ENCODE measurements at places on chromosomes 6 and 20.

- no peak for DNase-seq
Observed at GRCh38 chr6:31513456-31514165, 15.2 kb upstream of the MCCD1 start.

- no peak for DNase-seq
Observed at GRCh38 chr6:35668096-35668495, 20.6 kb downstream of the FKBP5 start.

DNA sequence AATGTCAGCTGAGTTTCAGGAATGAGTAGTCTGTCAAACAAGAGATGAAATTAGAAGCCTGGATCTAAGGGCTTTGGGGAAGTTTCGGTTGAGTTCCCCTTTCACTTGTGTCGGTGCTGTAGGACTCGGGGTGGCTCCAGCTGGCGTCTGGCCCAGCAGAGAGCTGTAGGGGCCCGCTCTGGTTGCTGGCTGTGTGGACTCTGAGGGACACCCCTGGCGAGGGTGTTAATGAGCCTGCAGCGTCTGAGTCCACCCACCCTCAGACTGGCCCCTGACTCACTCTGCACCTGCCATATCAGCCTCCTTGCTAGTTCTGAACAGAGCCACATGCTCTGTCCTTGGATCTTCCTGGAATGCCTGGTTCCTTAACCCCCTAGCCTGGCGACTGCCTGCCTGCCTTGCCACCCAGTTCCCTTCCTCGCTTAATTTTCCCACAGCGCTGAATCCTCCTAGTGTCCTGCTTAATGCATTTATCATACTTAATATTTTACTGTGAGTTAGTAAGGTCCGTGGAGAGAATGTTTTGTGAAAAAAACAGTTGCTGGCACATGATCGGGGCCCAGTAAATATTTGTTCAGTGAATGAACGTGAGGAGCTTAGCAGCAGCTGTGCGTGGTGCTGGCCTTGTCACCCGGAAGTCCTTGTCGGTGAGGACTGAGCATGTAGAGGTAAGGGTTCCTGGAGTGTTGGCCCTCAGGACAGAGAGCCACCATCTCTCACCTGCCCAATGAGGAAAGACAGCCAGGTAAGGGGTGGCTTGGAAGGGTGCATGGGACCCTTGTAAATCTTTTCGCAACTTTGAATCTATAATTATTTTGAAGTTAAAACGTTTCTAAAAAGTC is 1.6 kb downstream of the DNAJC5 start:
- no peak for DNase-seq

DNA sequence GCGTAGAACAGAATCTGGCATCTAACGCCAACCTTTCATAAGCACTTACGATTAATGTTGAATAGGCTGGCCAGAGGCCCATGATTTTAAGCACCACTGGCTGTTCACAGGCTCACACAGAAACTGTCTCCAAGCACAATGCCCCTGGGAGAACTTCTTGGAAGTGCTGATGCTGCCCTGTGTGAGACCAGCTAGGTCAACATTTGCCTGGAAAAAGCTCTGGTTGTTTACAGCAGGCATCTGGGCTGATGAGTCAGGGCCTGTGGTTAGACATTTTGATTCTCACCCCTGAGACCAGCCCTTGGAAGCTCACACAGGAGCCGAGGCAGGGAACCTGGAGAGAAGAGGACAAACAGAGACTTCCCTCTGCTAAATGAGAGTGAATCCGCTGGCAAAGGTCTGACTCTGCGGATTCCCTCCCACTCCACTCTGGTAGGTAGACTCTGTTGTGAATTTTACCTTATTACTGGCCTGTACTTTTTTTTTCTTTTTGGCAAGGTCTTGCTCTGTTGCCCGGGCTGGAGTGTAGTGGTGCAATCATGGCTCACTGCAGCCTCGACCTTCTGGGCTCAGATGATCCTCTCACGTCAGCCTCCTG is 6.8 kb upstream of the SULF2 start:
- no peak for DNase-seq

- no peak for DNase-seq
Observed at GRCh38 chr20:43404878-43405277, 52.8 kb upstream of the SRSF6 start.

DNA sequence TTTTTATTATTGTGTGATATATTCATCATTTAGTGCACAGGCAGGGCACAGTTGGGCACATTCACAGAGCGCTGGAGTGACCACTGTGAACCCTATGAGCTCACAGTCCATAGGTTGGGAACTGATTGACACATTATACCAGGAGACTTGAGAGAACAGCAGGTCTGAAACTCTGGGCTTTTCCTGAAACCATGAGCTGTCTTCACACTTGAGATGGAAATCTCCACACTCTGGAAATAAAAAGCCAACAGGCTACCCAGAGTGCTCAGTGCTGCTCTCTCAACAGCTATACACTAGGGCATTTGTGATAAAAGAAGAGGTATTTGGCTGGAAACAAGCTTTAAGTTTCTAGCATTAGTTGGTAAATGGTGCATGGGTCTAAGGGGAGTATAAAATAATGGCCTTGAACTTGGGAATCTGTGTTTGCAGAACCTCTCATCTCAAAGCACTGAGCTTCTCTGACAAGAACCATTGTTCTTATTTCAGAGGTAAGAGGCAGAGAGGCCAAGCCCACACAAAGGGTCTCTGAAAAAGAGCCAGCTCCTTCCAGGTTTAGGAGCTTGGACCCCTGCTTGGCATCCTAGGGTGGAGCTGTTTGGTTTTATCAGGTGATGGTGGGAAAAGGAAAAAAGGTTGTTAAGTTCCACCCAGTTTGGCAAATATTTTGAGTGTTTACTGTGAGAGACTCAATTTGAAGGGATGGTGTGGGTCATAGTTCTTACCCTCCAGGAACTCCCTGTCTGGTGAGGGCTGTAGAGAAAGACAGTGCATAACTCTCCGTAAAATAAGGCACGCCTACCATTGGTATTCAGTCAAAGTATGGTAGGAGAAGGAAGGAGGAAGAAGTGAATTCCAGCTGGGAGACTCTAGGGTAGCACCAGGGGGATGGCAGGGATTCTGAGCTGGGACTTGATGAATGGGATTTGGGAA is 14.5 kb downstream of the CHMP4B start:
- no peak for DNase-seq

- DNase-seq = no peak
Observed at GRCh38 chr20:4051413-4052138, 36.2 kb upstream of the RNF24 start.

DNA sequence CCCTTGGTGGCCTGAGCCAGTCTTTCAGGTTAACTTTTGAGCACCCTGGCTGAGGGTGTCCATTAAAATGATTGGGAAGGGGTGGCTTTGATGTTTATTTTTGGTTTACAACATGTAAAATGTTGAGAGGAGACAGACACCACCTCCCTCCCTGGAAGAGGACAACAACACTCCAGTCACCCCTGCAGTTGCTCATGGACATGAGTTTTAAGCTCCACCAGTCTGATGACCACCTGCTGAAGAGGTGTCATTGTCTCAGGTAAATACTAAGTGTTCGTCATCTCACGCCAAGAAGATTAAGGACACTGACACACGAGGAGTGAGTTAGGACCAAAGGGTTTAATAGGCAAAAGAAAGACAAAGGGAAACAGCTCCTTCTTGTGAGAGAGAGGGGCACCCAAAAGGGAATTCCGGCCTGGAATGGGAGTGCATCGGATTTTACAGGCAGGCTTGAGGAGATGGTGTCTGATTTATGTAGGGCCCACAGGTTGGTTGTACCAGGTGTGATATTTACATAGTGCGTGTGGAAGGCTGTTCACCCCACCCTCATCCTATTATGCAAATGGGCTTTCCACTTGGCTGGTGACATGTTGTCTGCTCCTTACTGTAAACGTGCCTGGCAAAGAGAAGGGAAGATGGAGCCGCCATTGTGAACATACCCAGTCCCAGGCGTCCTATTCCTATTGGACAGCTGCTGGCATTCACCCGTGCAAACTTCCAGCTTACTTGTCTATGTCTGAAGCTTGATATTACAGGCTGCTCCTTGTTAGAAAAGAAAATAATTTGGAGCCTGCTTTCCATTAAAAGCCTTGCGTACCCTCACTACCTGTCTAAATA is 6.6 kb downstream of the HLA-B start:
- no peak for DNase-seq

GRCh38 chr20:19122395-19122794 is 90.0 kb upstream of the SLC24A3 start:
- no peak for DNase-seq

GRCh38 chr6:21000331-21000801 is 466.1 kb downstream of the CDKAL1 start:
- no peak for DNase-seq

GRCh38 chr6:37310966-37311365 is 42.8 kb upstream of the RNF8 start:
- DNase-seq = no peak

DNA sequence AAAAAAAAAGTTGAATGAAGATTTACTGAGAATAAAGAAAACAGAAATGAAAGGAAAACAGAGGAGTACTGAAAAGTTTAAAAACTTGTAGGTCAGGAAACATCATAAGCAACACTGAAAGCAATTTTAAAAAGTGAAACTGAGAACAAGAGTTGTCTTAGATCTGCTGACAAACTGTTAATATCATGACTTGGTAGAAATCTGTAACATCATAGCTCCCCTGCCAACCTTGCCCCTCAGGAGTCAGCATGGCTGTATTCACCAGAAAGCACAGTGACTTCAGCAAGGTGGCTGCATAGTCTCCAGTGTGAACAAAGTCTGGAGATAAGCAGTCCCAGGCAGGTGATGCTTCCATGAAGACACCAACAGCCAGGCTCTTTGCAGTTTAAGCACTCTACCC is 5.3 kb downstream of the NAA20 start:
- no peak for DNase-seq

- no peak for DNase-seq
Observed at GRCh38 chr6:131003488-131004386, 59.3 kb downstream of the EPB41L2 start.

GRCh38 chr6:79687759-79688158 is 56.6 kb downstream of the SH3BGRL2 start:
- no peak for DNase-seq

DNA sequence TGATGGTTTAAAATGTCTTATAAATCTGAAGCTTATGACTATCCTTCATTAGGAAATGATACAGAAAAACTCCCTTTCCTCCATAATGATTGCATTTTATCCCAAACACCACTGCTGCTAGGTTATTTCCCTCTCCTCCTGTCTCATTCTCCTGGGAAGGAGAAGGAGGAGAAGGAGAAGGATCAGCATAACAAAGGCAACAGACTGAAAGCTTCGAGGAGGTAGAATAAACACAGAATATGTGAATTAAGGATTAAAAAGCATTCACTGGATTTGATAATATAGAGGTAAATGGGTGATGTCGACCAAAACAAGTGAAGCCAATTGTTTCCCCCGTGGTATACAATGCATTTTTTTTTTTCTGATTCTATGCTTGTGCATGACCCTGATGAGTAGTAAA is 82.0 kb downstream of the WASF1 start:
- DNase-seq = no peak

GRCh38 chr6:109447878-109448555 is 7.5 kb downstream of the SMPD2 start:
- peak; percentile 81 for DNase-seq

DNA sequence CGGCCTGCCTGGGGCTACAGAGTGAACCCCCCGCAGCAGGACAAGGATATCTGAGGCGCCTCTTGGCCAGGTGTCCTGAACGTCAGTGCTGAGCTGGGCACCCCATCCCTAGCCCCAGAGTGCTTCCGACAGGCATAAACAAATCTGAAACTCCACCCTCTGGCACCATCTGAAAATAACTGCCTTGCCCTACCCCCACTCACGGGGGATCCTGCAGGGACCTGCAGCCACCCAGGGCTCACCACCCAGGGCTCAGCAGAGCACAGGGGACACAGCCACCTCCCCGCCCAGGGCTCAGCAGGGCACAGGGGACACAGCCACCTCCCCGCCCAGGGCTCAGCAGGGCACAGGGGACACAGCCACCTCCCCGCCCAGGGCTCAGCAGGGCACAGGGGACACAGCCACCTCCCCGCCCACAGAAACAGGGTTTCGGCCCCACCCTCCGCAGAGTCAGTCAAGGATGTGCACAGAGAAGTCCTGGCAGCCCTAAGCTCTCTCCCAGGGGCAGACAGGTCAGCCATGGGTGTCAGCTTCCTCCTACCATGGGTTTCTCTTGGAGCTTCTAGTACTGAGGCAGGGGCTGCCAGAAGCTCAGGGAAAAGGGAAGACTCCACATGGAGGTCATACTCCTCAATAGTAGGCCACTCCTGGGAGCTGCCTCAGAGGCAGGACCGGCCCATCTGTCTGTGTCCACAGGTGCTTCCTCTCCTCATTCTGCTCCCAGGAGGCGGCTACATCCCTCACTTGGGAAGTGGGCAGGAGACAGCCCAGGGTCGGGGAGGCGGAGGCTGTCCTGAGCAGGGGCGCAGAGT is 4.6 kb downstream of the UCKL1 start:
- DNase-seq = no peak

GRCh38 chr6:10640412-10640811 is 54.0 kb downstream of the C6orf52 start:
- DNase-seq = no peak

DNA sequence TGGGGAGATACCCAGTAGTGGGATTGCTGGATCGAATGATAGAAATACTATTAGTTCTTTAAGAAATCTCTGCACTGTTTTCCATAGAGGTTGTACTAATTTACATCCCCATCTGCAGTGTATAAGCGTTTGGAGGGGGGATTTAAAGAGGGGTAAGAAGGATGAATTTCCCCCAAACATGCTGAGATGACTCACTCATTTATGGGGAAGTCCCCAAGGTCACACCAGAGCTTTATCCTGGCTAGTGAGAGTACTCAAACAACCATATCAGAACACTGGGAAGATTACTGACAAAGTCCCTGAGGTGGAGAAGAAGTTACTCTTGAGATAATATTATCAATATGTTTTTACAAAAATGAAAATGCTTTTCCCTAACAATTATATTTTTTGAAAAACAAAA is 44.0 kb downstream of the ROS1 start:
- no peak for DNase-seq

DNA sequence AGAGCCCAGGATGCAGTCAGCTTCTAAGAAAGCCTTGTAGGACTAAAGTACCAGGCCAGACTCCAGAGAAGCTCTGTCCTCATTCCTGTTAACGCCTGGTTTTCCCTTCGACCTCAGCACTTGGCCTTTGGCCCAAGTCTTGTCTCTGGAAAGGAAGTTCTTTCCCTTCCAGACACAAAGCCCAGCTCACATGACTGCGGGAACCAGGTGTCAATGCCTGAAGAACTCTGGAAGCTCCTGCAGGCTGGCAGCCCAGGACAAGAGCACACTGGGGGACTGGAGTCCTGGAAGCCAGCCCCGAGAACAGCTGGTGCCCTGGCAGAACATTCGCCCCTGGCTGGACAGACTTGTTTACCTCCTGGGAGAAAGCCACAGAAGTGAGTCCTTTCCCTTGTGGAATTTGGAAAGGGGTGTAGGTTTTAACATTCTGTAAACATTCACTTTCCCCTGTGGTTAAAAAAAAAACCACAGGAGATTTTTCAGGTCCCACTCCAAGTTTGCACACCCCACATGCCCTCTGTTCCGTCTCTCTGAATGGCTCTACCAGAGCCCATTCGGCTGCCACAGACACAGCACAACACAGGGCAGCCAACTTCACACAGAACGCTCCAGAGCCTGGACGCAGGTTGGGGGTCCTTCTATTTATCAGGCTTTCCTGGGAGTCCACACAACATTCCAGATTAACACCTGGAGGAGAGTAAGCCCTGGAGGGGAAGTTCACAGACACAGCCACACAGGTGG is 18.1 kb downstream of the ACSS1 start:
- DNase-seq = peak; percentile 97
